ENCODE measurements at places on chromosomes 2 and 18. TPM values are rescaled to one million over a fixed set of nuclear protein-coding genes. Genes with fewer than 3 reads are reported as not detected.

DNA sequence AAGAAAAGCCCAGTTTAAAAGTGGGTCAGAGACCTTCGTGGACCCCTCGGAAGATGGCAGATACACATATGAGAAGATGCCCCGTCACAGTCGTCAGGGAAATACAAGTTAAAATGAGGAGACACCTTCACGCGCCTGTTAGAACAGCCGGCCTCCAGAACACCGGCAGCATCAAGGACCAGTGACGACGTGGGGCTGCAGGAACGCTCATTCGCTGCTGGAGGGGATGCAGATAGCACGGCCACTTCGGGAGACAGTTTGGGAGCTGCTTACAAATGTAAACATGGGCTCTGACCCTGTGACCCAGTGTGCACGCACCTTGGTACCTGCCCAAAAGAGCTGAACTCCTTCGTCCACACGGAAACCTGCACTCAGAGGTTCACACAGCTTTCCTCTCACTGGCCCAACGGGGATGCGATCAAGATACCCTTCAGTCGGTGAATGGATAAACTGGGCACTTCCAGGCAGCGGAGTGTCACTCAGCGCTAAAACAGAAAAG, 83.7 kb upstream of the CTDP1 start:
- DNase-seq, result no peak

DNA sequence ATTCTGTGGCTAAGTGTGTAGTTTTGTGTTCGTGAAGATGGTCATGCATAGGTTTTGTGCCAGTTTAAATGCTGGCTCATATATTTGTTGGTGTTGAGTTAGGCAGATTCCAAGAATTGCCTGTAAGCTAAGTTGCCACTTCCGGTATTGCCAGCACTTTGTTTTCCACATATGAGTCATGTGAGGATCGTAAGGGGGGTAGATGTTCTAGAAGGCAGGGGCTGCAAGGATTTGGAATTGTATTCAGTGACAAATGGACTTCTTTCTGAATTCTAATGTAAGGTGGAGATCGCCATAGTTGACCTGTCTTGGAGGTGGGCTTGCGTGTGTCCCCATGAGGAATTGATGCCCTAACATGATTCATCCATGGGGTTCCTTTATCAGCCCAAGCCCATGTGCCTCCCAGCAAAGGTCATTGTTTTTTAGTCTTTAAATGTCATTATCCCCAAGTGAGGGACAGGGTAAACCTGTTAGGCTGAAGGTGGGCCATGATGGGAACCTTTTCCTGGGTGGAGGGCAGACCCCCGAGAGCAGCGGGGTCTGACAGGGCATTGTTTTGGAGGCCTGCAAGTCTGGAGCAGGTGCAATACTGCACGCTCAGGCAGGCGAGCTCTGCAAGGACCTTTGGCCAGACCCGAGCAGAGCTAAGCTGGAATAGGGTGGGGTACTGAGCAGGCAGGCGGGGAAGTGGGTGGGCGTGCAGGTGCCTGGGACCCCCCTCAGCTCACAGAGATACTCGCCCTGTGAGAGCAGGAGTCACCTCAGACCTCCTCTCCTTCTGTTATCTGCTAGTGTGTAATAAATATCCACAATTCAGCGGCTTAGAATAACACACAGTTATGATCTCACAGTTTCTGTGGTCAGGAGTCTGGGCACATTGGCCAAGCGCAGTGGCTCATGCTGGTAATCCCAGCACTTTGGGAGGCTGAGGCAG, 77.4 kb downstream of the LRRFIP1 start:
- no peak for DNase-seq

DNA sequence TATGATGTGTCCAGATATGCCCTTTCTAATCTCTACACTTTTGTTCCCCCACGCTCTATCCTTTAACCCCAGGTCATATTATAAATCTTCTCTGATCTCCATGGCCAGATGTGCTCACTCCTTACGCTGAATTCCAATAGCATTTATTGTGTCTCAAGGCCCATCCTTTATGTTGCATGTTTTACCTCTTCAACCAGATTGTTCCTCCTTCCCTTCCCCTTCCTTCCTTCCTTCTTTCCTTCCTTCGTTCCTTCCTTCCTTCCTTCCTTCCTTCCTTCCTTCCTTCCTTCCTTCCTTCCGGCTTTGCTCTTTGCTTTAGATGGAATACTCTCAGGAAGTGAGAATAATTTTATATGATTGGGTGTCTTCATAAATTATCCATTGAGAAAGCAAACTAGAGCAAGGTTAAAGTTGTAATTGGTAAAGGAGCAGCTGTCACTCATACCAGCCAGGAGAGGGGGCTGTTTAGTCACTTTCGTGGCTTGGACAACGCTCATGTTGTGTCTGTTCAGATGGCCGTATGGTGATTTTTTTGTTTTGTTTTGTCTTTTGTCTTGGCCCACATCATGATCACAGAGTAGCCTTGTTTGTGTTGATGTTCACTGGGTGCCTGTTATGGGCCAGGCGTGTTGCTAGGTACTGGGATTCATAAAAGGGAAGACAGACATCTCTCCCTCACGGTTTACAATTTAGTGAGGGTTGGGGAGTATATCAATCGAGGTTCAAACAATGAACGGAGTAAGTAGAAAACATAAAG, 68.0 kb downstream of the DAW1 start:
- peak; percentile 6 for DNase-seq

DNA sequence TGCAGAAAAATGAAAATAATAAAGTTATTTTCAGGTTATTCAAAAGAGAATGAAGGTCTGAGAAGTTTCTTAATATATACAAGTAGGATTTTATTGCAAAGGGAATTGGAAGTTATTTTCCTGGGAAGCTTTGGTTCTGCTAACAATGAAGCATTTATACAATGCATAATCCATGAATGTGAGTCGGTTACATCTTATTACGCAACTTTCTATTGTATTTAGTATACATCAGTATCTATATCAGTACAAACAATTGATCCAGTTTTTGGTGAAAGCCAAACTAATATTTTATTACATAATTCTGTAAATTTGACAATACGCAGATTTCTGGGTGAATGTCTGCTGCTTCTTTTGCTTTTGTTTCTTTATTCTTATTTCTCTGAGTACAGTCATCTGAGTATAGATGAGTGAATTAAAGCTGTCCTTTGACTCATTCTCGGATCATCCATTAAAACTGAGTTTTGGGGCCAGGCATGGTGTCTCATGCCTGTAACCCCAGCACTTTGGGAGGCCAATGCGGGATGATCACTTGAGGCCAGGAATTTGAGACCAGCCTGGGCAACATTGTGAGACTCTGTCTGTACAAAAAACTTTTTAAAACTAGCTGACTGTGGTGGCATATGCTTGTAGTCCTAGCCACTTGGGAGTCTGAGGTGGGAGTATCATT, 108.5 kb downstream of the SOCS6 start:
- no peak for DNase-seq

- no peak for DNase-seq
These were observed 10.5 kb downstream of the ASIC4 start for GRCh38 chr2:219524817-219525216.

DNA sequence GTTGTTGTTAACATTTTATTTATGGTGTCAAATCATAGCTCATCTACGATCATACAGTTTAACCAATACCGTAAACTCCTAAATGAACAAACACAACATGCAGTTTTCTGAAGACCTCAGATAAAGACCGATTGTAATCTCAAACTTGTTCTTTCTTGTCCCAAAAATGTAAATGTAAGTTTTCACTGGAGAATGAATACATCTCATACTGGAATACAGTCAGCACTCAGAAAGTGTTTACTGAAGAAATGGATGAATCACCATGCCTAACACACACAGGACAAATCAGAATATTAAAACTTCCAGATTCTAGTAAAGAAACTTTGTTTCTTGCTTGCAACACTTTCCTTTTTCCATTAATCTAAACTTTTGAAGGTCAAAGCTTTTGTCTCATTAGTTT, 380.5 kb downstream of the DLGAP1 start:
- DNase-seq, result no peak

Gene ZCCHC2
- 14.8 TPM for total RNA-seq

Gene IL36A
- total RNA-seq, result not detected
